ENCODE measurements at places on chromosomes 16 and 17.

GRCh38 chr17:70956726-70957125 is 787.4 kb downstream of the KCNJ2 start:
- no peak for DNase-seq

DNA sequence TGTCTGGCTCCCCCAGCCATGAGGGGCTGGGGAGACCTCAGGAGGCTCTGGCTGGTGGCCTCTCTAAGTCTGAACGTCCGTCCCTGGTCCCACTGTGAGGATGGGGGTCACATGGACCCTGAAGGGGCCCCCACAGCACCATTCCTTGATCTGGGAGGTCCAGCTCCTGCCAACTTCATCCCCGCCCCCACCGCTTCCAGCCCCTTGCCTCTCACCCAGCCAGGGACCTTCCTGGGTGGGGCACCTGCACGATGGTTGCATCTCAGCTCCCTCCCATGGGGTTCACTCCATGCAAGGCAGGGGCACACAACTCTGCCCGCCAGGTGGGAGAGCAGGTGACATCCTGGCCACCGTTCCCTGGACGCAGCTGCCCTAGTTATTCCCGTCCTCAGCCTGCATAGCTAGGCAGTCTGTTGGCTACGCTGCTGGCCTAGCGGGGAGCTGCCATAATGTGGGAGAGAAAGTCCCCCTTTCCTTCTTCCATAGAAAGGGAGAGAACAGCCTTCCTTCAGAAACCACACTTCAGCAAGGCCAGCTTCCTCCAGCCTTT is 217.9 kb upstream of the RPL38 start:
- no peak for DNase-seq

DNA sequence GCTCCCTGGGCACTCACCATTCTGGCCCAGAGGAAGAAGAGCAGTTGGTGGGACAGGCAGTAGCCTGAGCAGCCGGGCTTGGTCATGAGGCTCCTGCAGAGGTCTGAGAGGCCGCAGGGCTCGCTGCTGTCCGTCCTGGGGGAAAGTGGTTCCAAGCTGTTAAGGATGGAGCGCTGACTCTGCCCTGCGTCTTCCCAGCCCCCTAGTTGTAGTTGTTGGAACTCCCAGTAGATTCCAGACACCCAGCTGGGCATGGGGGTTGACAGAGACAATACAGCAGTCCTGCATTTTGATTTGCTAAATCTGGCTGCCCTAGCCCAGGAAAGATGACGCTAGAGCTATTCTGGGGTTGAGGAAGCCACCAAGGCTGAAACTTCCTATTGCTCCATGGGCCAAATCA is 7.3 kb downstream of the C16orf89 start:
- peak; percentile 81 for DNase-seq

GRCh38 chr17:19398301-19399181 is 11.6 kb upstream of the MFAP4 start:
- DNase-seq: no peak

- DNase-seq: peak; percentile 71
Observed at GRCh38 chr16:2196162-2196980, at the start of gene CASKIN1. Gene CASKIN1, minus strand, starts transcription at chr16:2196605. Its CDS starts 173 bp downstream, at chr16:2196432.

GRCh38 chr16:81319221-81319912 is 4.6 kb downstream of the GAN start:
- DNase-seq: no peak

- no peak for DNase-seq
Observed at GRCh38 chr17:78391843-78392242, 13.4 kb downstream of the PGS1 start.

- no peak for DNase-seq
Observed at GRCh38 chr17:32525122-32525521, 38.3 kb downstream of the CDK5R1 start.

DNA sequence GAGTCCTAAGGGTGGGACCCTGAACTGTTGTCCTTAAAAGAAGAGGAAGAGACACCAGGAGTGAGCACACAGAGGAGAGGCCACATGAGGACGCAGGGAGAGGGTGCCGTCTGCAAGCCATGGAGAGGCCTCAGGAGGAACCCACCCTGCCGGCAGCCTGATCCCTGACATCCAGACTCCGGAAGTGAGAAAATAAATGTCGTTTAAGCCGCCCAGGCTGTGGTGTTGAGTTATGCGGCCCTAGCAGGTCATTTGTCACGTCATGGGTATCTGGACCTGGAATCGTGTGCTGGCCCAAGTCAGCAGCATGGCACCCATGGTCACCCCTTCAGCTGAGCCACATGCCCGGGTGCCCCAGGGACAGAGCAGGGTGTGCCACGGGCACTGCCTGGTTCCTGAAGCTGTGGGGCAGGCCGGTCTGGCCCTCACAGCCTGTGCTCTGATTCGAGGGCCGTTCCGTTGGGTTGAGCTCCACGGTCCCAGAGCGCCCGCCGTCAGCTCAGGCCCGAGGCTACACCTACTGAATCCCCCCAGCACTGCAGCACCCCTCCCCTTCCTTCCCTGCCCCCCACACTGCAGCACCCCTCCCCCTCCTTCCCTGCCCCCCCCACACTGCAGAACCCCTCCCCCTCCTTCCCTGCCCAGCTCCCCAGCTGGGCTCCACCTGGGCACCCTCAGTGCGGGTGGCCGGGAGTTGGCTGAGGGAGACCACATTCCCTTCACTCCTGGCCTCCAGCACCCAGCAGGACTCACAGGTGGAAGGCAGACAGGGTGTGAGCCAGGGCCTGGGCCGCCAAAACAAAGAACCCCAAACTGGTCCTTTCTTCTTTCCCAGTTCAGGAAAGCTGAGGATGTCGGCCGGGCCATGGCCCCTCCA is 2.7 kb upstream of the CCDC57 start:
- no peak for DNase-seq

DNA sequence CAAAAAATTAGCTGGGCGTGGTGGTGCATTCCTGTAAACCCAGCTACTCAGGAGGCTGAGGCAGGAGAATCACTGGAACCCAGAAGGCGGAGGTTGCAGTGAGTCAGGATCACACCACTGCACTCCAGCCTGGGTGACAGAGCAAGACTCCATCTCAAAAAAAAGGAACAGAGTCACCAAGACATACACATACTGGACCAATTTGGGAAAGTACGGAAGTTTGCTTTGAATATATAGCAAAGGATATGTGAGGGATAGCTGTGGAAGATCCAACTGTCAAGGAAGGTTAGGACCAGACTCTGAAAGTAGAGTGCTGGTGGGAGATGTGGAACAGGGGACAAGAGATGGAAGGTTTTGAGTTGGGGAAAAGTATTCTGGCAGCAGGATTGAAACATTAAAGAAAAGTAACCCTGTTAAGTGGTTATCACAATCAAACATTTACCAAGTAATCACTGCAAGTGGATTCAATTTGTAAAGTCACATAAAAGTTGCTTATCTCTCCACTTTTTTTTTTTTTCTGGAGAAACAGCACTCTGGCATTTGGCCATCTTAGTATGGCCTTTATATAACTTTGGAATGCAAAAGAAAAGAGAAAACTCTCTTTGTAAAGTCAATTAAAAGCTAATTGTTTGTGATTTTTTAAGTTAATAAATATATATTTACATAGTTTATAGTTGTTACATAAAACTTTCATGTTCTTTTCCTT is 259.4 kb upstream of the TBX2 start:
- no peak for DNase-seq

DNA sequence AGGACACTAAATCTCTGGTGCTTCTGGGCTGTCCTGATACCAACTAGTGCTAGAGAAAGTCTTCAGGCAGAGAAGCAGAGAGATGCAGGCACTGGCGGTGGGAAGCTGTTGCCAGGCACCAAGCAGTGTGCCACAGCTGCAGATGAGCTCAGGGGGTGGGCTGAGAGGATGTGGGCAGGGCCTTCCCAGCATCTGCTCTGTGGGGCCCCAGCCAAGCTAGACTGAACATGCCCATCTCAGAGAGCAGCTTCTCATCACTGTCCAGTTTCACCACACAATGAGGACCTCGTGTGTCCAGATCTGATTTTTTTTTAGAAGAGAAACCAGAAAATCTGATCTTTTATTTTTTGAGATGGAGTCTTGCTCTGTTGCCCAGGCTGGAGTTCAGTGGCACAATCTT is 17.1 kb downstream of the PSKH1 start:
- no peak for DNase-seq

DNA sequence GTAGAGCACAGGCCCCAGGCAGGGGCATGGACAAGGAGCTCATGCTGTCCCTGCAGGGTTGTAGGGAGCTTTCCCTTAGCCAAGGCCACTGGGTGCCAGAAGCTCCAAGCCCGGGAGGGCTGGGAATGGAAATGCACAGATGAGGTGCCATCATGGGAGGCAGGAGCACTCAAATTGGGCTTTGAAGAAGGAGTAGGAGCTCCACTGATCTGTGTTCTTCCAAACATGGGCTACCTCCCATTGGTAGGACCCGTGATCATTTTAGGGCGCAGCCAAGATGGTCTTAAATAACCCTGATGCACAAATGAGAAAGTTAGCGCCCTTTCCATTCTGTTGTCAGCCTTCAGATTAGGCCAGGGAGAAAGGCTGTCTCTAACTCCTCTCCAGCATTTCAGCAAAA is 201.5 kb downstream of the ZNF423 start:
- no peak for DNase-seq

DNA sequence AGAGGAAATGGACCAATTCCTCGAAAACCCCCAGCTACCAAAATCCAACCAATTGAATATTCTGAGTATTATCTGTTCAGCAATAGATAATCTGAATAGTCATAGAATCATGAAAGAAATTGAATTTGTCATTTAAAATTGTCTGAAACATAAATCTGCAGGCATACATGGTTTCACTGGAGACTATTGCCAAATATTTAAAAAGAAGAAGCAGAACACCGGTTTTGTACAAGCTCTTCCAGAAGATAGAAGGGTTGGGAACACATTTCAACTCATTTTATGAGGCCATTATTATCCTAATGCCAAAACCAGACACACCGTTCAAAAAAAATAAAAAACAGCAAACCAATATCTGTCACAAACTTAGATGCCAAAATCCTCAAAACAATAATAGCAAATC is 195.5 kb downstream of the RPTOR start:
- DNase-seq: no peak

DNA sequence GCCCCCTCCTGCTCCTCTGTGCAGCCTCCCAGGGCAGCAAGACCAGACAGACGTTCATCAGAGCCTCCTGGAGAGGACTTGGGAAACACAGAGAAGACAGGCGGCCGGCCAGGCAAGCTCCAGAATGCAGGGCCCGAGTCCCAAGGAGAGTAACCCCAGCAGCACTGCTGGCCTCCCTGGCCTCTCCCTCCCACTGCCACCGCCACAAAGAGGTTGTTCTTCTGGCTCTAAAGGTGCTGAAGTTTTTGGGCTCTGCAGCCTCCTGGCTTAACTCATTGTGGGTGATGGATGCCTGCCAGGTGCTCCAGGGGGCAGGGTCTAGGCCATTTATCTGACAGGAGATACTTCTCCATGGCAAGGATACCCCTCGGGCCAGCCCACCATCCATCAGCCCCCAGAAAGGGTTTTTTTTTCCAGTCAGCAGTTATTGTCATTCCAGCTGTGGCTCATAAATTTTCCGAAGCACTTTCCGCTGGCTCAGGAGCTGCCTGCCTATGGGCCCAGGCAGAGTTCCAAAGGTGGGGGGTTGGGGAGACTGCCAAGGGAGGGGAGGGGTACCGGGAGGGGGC is 32.0 kb upstream of the MRPS23 start:
- DNase-seq: no peak

DNA sequence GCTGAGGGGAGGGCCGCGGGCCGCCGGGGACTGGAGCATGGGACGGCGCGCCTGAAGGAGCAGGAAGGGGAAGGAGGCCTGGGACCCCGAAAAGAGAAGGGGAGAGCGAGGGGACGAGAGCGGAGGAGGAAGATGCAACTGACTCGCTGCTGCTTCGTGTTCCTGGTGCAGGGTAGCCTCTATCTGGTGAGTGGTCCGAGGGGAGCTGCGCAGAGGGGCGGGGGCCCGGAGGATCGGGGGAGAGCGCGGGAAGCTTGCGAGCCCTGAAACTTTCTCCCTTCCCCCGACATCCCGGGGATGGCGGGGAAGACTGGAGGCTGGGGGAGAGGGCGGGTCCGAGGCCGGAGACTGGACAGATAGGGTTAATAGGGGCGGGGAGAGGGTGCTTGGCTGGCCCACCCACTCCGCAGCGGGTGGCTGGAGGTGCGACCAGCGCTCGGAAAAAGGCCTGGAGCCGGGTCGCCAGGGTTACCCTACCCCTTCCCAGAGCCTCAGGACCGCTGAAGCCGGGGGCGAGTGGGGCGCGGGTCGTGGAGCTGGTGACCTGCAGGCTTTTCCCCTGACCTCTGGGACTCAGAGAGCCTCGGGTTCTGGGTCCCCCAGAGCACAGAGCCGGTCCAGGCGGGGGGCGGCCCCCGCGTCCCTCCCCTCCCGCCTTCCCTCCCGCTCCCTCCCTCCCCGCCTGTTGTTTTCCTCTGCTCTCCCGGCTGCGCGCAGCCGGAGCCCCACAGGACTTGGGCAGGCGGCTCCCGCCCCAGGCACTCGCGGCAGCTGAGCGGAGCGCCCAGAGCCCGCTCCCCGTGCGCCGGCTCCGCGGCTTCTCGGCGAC is 631 bp downstream of the NXPH3 start:
- peak; percentile 89 for DNase-seq

DNA sequence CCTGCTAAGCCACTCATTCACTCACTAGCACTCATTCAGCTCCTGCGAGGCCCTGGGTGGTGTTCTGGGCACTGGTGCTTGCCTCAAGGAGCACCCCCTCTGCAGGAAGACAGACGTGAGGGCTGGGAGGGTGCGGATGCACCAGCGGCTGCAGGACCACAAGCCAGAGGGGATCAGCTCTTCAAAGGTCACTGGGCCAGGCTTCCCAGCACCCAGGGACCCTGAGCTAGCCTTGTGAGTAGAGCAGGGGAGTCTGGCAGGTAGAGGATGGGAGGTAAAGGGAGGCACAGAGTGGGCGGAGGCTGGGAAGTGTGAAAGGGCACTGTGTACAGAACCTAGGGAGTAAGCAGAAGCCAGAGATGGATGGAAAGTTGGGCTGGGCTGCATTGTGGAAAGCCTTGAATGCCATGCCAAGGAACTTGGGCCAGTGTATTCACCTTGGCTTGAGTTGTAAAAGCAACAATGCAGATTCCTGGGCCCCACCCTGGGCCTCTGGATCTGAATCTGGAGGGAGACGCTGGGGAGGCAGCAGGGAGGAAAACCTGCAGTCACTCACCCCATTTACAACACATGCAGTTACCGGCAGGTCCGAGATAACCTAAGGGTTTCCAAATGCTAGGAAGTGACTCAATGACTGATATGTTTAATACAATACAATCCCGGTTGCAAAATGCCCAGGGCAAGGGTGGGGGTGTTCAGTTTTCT is 1.7 kb downstream of the IL4R start:
- no peak for DNase-seq

DNA sequence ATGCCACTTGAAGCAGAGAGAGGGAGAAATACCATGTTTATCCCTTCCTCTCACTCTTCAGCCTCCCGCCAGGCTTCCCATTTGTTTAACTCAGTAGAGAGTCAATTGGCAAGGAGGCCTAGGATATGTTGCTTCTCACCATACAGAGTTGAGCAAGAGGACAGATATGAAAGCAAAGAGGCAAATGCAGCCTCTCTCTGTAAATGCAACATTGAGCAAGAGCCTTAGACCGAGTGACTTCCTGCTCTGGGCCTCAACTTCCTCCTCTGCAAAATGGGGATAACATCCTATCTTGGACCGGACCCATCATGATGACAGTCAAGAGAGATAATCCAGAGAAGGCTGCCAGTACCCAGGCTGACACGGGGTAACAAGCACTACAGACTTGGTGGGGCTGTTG is 36.8 kb downstream of the SOCS1 start:
- DNase-seq: no peak
